Vagina (tissue), 2 donors: ENCODE measurements at places on chromosomes 4 and X.

- no peak overlapping the region for H3K27ac ChIP-seq
- H3K4me3 ChIP-seq = no peak overlapping the region
- no peak for DNase-seq
- H3K4me1 ChIP-seq = no peaks in the 10 kb centered on the region
These were observed 201.3 kb downstream of the RBM46 start for GRCh38 chr4:154982187-154983047.

- no peak overlapping the region for H3K4me3 ChIP-seq
- no peaks in the 10 kb centered on the region for H3K36me3 ChIP-seq
- no peaks in the 10 kb centered on the region for H3K4me1 ChIP-seq
- no peak for DNase-seq
- no peaks in the 10 kb centered on the region for H3K27me3 ChIP-seq
These were observed 66.0 kb upstream of the GEMIN8 start for GRCh38 chrX:14095702-14096101.

GRCh38 chrX:40960041-40960440 lies 125.2 kb upstream of the USP9X start:
- no peak overlapping the region for H3K4me3 ChIP-seq
- no peaks in the 10 kb centered on the region for H3K27me3 ChIP-seq
- no peaks in the 10 kb centered on the region for H3K36me3 ChIP-seq
- DNase-seq = no peak

DNA sequence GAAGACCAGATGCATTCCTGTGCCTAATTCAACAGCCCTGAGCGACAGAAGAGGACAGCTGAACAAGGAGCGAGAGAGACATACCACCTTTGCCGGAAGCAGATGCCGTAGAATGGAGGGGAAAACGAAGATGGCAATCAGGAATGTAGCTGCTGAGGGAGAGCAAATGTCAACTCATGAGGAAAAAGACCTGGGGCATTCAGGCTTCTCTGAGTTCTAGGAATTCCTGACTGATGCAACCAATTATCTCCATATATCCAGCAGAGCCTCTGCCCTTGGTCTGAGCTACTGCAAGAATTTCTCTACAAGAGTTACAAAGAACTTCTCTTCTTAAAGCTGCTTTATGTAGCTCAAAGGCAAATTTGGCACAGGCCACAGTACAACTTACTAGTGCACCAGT lies 40.5 kb upstream of the INPP4B start:
- DNase-seq = no peak
- H3K27me3 ChIP-seq = no peaks in the 10 kb centered on the region
- H3K27ac ChIP-seq = no peak overlapping the region
- H3K4me1 ChIP-seq = no peaks in the 10 kb centered on the region
- no peak overlapping the region for H3K4me3 ChIP-seq
- no peaks in the 10 kb centered on the region for H3K36me3 ChIP-seq

DNA sequence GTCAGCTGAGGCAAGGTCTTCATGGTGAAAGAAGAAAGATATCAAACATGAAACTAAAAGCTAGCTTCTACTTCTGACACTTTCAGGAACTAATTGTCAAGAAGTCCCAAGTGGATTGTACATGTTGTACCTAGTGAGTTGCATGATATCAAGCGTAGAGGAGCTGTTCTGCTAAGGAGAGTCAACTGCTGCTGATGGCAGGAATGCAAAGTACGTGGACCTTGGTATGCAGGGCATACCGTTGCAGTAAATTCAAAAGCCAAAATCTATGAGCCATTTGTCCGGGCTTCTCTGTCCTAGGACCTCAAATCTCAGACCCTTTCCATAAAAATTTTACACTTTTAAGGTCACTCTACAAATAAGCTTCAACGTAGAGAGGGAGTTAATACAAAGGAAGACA lies 446.2 kb downstream of the KCTD8 start:
- H3K36me3 ChIP-seq = no peaks in the 10 kb centered on the region
- H3K4me1 ChIP-seq = no peaks in the 10 kb centered on the region
- no peak overlapping the region for H3K27ac ChIP-seq
- no peaks in the 10 kb centered on the region for H3K27me3 ChIP-seq
- DNase-seq = no peak
